ENCODE measurements at places on chromosomes 1 and 21.

DNA sequence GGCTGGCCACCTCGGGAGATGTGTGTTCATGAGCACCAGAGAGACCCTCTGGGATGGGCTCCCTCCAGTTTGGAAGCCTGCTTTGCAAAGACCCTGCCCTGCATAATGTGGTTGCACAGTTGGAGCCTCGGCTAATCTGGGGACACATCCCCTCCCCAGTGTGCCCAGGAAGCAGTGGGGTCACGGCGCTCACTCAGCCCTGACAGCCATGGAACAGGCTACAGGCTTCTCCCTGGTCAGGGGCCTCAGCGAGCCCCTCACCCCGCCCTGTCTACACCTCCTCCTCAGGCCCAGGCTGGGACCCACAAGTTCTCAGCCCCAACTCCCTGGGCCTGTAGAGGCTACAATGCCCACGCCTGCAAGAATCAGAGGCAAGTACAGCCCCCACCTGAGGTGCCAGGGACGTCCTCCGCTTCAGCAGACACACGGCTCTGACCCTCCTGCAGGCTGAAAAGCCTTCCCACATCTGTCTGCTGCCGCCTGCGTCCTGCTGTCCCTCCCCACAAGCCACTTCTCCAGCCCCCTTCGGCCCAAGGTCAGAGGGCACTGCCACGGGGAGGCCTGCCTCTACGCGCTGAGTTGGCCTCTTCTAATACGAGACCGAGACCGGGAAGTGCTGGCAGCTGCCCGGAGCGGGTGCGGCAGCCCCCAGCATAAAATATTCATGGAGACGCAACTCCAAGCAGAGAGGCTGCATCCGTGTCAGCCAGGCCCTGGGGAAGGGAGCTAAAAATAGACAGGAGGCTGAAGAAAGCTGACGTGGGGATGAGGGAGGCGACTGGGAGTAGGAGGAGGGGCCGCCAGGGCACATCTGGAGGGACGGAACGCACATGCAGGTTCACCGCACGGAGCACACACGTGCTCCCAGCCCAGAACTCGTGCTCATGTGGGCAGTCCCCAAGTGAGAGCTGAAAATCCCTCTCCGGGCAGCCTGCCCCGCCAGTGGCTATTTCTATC lies 15.2 kb upstream of the GPR153 start:
- no peak for DNase-seq

GRCh38 chr1:7385471-7386225 lies 385.4 kb upstream of the VAMP3 start:
- no peak for DNase-seq

DNA sequence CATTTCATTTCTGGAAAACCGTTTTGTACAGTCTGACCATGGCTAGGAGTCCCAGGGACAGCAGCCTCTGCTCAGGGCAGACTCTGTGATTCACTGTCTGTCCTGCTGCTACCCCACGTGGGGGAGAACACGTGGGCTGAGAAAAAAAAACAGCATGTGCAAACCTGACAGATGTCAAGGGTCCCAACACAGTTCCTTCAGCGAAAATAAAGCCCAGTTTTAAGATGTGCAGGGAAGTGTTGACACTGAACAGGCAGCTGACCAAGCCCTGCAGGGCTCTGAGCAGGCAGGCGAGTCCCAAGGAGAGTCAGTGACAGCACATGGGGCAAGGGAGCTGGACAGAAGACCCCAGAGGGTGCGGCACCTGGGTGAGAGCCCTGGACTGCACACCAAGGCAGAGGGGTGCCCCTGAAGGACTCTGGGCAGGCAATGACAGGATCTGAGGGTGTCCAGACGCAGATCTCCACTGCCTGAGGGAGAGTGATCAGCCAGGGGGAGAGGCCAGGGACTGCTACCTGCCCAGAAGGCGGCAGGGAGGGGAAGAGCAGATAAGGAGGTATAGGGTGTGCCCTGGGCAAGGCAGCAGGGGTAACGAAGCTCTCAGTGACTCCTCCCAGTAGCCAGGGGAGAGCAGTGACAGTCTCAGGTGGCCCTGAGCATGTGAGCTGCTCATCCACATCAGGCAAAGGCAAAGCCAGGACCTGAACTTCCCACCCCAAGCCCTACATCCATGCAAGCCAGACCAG lies 5.1 kb upstream of the SPATC1L start:
- no peak for DNase-seq

DNA sequence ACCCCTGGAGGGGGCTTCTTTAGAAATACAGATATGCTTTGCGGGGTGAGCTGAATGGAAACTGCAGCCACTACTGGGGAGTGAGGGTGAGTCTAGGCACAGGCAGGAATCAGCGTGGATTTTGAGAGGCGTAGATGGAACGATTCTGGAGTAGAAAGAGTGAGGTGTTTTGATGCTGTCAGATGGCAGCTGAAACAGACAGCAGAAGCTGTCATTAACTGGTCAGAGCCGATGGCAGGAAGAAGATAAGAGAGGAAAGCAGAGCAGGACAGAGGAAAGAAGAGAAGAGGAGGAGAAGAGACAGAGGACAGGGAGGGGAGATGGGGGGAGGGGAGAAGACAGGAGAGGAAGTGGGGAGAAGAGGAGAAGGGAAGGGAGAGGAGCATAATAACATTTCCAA lies 138.5 kb downstream of the LRIG2 start:
- no peak for DNase-seq

GRCh38 chr1:55381983-55382382 lies 166.8 kb upstream of the USP24 start:
- no peak for DNase-seq

DNA sequence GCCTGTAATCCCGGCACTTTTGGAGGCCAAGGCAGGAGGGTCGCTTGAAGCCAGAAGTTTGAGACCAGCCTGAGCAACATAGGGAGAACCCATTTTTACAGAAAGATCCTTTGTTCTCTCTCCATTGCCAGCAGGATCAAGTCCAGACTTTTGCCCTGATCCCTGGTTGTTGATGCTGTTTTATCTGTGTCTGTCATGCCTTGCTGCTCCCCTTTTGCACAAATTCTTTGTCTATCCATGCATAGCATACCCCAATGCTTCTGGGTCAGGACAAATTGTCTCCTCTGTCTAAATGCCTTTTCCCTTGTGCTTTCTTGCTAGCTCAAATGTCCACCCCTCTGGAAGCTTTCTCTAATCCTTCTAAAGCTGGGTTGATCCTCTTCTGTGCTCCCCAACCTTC lies 25.3 kb upstream of the FAAH start:
- no peak for DNase-seq

DNA sequence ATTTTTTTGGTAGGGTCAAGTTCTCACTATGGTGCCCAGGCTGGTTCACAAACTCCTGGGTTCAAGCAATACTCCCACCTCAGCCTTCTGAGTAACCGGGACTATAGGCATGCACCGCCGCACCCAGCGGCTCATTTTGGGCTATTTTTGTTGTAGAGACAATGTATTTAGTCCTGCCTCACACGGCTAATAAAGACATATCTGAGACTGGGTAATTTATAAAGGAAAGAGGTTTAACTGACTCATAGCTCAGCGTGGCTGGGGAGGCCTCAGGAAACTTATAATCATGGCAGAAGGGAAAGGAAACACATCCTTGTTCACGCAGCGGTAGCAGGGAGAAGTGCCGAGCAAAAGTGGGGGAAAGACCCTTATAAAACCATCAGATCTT lies 4.2 kb downstream of the CELA2A start:
- DNase-seq = no peak

GRCh38 chr1:228207851-228208821 lies at the start of gene OBSCN:
Gene OBSCN (plus strand): TSS chr1:228208044. CDS start chr1:228211784, 3,740 bp downstream.
- no peak for DNase-seq

GRCh38 chr1:182700351-182700709 lies 15.9 kb upstream of the RGS8 start:
- DNase-seq = no peak

GRCh38 chr1:44689447-44689765 lies 14.9 kb downstream of the ARMH1 start:
- DNase-seq = no peak

GRCh38 chr21:36892201-36892600 lies 74.3 kb downstream of the HLCS start:
- no peak for DNase-seq

DNA sequence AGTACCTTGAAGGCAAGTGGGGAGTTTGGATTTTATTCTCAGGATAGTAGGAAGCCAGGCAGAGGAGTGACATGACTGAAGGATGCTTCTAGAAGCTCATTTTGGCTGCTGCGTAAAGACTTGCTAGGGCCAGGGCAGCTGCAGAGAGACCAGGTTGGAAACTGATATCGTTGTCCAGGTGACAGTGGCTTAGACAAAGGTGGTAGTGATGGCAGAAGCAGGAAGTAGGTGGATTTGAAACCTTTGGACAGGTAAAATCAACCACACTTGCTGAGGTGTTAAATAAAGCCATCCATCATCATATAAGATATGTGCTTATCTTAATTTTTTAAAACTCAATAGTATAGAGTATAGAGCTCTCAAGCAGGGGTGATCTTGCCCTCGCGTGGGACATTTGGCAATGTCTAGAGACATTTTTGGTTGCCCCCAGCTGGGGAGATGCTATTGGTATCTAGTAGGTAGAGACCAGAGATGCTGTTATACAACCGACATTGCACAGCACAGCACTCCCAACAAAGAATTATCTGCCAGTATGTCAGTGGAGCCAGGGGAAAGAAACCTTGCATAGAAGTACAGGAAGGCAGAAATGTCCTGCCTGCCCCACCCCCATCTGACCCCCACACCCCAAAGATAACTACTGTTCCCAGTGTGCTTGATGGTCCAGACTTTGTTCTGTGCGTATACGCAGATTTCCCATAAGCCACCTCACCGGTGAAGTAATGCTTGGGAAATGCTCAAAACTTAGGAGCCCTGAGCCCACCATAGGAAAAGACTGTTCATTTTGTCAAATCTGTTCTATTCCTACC lies 31.1 kb downstream of the TMEM51 start:
- no peak for DNase-seq

GRCh38 chr1:200624679-200625335 lies 4.3 kb upstream of the KIF14 start:
- no peak for DNase-seq

GRCh38 chr1:227775841-227776240 lies 39.6 kb upstream of the PRSS38 start:
- DNase-seq = no peak

DNA sequence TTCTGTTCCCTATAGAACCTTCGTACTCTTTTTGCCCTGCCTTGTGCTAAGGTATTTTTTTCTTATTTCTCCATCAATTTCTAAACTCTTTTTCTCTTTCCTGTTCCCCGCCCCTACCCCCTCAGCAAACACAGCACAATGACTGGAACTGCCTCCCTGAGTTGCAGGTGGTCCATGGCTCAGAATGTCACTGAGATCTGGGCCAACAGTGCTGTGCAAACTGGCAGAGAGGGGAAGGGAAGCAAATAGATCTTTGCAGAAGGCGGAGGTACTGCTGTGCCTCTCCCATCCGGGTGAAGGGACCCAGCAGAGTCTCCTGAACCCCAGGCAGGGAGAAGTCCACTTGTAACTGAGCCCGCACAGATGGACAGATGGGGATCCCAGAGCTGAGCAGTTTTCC lies 32.6 kb upstream of the A3GALT2 start:
- DNase-seq = no peak

DNA sequence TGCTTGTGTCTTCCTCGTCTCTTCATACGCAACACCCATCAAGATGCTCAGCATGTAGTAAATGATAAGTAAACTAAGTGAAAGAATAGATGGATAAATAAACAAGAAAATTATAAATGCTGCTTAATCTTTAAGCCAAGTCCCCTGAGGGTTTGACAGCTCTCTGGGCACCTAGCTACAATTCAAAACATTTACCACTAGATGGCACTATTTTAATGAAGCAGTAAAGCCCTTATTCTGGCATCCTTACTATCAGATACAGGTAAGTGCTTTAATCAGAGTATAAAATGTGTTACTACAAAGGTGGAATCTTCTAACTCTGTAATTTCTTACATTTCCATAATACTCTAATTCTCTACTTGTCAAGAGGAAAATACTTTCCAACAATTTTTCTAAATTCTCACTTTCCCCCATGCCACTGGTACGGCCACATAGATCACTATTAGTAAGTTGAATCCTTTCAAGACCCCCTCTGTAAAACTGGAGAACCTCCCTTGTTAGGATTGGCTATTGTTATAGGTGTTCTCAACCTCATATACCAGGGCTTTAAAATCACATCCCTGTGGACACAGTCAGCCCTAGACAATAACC lies 137.8 kb downstream of the BARHL2 start:
- DNase-seq = peak; percentile 4

GRCh38 chr1:73516451-73516850 lies 681.5 kb downstream of the LRRIQ3 start:
- no peak for DNase-seq

DNA sequence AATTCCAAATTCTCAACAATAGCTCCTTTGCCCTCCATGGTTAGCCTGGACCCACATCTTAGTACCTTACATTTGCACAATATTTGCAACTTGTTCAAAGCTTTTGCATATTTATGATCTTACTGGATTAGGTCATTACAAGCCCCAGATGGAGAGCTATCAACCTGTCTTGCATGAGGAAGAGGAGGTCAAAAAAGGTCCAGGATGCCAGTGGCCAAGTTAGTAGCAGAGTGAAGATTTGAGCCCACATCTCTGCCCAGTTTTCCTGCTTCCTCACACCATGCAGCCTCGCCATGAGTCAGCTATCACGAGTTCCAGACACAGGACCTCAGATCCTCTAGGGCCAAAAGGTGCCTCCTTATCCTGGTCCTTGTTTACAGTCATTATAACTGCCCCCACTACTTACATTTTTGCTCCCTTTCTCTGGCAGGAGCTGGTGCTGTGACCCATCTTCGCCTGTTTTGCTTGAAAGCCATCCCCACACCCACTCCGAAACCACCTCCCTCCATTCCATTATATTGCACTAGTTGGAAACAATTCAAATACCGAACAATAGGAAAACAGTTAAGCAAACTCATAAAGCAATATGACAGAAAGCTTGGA lies 5.0 kb upstream of the AHCYL1 start:
- DNase-seq = no peak

DNA sequence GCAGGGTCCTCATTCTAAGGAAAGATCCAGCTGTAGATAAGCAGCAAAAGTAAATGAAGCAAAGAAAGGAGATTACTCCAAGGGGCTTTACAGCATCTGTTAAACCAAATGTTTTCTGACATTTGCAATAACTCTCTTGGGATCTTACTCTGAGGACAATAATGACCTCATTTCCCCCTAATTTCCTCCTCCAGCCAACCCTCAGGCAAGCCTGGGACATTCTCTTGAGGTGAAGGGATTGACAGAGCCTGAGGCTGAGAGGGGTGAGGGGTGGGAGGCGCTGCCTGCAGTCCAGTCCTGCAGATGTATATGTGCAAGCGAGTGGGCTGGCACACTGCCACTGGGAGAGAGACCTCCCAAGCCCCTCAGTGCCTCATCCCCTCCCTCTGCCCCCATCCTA lies 40.5 kb upstream of the NEK2 start:
- DNase-seq = no peak

GRCh38 chr1:188062456-188062855 lies 1233.7 kb downstream of the PLA2G4A start:
- DNase-seq = no peak
